ENCODE measurements at places on chromosomes 1 and 21.

GRCh38 chr1:154837034-154837671, 32.9 kb downstream of the KCNN3 start:
- no peak for DNase-seq

DNA sequence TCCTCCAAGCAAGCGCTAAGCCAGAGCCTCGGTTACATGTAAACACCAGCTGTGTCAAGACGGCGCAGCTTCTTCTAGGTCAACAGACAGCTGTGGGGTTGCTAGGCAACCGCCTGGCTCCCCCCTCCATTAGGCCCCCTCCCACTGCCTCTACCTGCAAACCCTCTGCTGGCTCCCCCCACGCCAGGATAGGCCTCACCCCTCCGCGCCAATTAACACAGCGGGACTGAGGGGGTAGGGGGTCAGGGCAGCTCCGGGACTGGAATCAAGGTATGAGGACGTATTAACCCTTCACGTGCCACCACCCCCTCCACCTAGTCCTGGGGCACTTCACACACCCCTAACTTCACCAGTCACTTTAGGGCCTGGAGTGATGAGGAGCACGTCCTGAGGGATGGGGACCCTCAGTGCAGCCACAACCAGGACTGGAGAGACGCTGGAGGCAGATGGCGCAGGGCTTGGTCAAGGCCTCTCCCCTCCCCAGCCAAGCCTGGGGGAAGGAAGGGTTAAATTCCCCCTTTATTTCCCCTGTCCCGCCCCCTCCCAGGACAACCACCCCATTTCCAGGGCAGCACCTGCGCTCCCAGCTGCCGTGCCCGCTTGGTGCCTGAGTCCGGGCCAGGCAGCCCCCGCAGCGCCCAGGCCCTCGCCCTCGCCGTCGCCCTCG, 37.4 kb upstream of the WASF2 start:
- peak; percentile 88 for DNase-seq

GRCh38 chr1:239912471-239912870, 179.2 kb upstream of the FMN2 start:
- no peak for DNase-seq

GRCh38 chr1:181206513-181206912, 118.0 kb downstream of the IER5 start:
- DNase-seq: no peak

DNA sequence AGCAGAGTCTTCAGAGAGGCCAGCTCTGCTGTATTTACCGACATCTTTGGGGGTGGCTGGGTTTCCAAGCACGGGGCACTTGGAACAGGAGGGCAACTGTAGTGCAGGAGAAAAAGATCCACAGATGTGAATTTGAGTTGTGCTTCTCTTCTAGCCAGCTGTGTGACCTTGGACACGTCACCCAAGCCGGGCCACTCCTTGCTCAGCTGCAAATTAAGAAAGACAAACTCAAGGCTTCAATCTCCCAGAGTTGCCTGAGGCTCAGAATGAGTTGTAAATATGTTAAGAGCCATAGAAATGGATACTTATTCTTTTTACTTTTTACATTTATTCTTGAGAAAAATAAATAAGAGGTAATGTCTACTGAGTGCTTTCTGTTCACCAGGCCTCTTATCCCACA, 24.3 kb downstream of the GRIK3 start:
- DNase-seq: no peak

- peak; percentile 78 for DNase-seq
These were observed 12.4 kb downstream of the ATP1A2 start for GRCh38 chr1:160127865-160128523.
